ENCODE measurements at places on chromosomes 2 and 18.
A peak's percentile ranks its signal among the peaks of the same experiment; 100 is the strongest.

DNA sequence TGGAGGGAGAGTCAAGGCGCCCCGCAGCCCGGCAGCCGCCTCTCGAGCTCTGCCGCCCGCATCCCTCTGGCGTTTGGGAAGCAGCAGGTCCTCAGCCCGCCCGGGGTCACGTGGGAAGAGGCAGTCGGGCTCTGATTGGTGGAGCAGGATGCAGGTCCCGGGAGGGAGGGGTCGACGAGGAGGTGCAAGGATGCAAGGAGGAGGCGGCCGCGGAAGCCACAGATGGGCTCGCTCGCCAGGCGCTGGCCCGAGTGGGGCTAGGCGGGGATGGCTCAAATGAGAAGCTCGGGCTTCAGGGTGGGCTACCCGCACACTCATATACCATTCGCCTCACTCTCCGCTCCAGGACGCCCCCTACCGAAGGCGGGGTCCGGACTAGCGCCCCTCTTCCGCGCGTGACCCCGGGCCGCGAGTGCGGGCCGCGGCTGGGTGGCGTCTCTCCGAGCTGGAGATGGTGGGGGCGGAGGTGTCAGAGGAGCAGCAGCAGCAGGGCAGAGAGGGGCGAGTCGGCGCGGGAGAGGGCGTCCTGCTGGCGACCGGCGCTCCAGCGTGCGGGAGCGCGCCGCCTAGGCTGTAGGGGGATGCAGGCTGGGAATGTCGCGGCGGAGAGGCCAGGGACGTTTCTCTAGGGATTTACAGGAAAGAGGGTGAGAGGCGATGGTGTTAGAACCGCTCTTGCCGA is at the start of gene TMEFF2:
Gene TMEFF2 (minus strand): TSS at position 68 of the 682 bp plus-strand sequence. CDS start 409 bp downstream, outside the sequence.
- peak; percentile 49 for DNase-seq

- DNase-seq, result no peak
Measured at GRCh38 chr2:117979911-117980701, 33.8 kb downstream of the CCDC93 start.

GRCh38 chr2:211744379-211744778 is 794.2 kb downstream of the ERBB4 start:
- no peak for DNase-seq

- no peak for DNase-seq
Measured at GRCh38 chr2:58428096-58429013, 187.2 kb upstream of the FANCL start.

GRCh38 chr2:225366731-225367130 is 32.8 kb upstream of the NYAP2 start:
- DNase-seq, result no peak

GRCh38 chr2:138187221-138187620 is 222.9 kb downstream of the HNMT start:
- DNase-seq, result no peak

Measured in uterus (tissue), 4 donors.